RCC 7860 (cell line): ENCODE measurements at places on chromosomes 7 and 10.

DNA sequence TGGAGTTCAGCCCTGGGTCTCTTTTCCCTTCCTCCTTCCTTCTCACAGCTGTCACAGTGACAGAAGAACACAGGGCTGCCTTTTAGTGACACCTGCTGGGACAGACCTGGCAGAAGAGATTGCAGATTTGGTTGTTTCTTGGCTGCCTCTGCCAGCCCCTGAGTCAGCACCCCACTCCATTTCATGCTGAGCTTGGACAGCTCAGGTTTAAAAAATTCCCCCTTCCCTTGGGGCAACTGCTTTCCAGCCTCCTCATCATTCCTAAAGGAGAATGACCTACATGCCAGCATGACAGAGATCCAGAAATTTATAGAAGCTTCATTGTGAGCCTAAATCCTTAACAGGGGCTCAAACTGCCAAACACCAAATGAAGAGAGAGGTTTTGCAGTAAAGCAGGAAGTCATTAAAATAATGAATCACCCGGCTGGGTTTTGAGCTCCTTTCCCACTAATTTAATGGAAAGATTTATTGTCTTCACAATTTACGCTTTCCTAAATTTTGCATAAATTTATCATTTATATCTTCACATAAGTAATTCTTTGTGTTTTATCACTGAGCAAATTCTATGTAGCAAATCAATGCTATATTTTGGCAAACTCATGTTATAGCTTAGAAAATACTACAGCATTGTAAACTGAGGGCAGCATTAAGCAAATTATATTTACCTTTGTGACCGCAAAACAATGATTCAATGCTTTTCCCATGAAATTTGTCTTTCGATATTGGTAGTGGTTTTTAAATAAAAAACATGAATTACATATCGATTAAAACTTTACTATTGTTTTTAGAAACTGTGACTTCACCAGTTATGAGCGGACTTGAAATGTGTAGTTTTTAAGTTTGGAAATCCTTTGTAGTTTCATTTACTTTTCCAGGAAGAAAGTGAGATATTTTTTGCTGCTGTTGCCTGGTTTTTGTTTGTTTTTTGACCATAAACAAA is 399.5 kb upstream of the ANKRD30A start:
- DNase-seq: peak; percentile 53

GRCh38 chr7:151684408-151685175 is 164.9 kb upstream of the RHEB start:
- DNase-seq: peak; percentile 35

GRCh38 chr10:106508950-106509349 is 655.6 kb downstream of the SORCS1 start:
- no peak for DNase-seq

DNA sequence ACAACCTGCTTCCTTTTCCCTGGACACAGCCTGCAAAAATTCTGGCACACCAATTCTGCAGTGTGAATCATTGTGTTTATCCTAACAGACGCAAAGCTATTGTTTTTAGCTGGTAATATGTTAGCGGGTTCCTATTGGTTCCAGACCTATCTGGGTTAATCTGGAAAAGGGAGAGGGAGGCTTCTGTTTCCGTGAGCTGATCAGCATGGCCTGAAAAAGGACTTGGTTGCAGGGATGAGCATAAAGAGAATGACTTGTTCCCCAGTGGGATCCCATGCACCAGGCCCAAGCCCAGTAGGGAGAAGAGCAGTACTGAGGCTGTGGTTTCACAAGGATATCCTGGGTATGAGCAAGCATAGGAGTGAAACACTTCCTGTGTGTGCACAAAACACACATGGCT is 78.4 kb downstream of the PDE1C start:
- DNase-seq: no peak

- DNase-seq: no peak
Observed at GRCh38 chr10:29104661-29105399, 184.0 kb upstream of the LYZL1 start.

- DNase-seq: no peak
Observed at GRCh38 chr10:116324227-116324950, at the start of gene CCDC172. CCDC172 (plus strand) TSS chr10:116324448; CDS start chr10:116325012, 564 bp downstream.

DNA sequence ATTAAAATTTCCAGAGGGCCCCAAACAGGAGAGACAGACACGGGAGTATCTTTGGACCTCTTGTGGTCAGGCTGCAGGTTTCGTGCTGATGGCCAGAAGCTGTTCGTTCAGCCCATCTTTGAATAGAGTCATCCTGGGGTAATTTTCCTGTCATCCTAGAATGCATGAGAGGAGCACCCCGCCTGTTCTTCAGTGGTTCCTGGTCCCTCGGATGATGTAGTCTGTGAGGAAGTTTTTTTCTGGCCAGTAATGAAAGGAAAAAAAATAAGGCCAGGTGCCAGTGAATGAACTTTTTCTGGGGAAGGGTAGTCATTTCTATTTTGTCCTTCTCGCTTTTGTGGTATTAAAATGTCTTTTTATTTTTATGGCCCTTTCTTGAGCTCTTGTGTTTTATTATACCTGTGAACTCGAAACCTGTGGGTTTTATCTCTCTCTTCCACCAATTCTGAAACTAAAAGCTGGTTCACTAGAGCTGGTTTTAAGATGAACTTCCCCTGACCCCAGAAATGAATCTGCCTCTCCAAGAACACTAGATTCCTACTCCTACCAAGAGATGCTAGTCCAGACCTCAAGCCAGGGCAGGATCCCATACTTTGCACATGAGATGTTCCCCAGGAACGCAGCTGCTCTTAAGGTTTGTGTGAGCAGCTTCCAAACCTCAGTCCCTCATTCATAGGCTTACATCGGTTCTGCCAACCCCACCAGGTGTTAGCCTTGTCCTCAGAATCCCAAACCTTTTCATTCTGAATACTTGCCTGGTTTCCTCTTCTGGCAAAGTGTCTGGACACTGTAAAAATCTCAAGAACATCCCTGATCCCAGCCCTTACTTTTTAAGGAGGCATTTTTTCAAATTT is 15.4 kb upstream of the MEST start:
- DNase-seq: no peak

DNA sequence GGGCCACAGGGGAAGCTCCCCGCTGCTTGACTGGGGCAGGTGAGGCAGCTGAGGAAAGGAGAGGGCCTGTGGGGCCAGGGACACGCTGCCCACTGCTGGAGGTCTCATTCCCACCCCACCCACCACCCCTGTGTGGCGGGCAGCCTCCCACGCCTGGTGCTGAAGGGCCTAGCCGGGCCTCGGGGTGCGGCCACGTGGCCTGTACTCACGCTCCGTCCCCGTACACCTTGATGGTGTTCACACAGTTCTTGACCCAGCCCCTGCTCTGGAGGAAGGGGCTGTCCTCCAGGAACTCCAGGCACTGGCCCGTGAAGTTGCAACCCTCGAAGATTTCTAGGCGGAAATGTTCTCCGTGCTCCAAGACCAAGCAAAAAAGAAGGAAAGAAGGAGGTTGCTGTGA is 4.0 kb downstream of the CRYGN start:
- DNase-seq: no peak

DNA sequence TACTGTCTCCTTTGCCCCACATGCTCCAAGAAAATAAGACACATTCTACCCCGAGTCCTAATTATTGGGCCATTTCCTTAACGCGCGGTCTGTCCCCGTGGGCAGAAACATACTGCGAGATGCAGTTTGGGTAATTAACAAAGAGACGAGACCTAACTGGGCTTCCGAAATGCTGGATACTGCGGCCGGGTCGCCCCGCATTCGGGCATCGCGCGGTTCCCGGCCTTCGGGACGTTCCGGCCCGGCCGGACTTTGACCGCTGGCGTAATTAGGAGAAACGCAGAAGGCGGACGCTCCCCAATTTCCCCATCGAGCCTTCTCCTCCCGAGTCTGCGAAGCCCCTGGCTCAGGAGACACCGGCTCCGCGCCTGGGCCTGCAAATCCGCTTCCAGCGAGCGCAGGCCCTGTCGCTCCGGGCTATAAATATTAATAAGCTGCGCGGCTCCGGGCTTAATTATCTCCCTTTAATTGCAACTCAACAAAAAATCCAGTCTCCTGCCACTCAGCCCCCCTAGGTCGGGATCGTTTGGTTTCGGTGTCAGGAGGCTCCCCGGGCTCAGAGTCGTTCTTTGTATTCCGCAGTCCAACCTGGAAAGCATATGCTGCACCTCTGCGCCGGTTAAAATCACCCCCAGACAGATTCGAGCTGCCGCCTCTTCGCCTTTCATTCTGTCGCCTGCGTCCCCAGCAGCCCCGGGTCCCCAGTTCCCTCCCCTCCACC is 131.5 kb downstream of the SPAG6 start:
- DNase-seq: no peak

DNA sequence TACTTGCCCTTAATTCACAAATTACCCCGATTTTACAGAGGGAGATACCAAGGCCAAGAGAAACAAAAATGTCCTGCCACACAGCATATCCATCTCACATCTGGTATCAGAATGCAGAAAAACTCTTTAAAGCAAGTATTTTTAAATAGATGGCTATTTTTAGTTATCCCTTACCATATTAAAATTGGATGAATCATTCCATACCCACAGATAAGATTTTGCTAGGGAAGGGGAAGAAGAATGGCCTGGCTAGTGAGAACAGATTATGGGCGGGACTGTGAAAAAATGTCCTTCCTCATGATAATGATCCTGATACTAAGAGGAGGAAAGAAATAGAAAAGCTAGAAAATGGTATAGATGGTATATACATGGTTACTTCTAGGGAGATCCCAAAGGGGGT is 80.6 kb upstream of the GATAD1 start:
- DNase-seq: no peak

DNA sequence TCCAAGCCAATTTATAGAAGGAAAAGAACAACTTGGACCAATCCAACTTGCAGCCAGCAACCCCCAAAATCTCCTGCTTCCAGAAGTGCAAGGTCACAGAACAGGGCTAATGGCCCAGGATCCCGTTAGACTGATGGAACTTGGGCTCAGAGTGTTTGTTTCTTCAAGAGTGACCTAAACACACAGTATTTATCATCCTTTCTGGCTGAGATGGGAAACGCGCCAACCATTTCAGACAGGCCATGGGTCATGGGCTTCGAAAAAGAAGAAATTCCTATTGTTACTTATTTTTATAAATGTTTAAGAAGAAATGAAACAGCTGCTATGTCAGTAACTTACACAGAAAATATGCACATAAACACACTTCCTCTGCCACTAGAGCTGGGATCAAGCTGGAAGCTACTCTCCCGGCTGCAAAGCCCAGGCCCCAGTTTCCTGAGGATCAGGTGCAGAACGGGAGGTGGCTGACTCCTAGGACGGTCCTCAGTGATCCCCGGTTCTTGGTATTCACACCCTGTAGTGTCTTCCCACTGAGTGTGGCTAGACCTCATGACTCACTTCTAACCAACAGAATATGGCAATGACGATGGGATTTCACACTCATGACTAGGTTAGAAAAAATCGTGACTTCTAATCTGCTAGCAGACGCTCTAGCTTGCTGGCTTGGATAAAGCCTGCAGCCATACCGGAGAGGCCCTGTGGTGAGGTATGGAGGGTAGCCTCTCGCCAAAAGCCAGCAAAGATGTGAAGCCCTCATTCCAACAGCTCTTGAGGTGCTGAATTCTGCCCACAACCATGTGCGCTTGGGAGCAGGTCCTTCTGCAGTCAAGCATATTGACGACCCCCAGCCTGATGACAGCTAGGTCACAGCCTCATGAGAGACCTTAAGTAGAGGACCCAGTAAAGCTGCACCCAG is 60.2 kb downstream of the CHST15 start:
- peak; percentile 80 for DNase-seq

DNA sequence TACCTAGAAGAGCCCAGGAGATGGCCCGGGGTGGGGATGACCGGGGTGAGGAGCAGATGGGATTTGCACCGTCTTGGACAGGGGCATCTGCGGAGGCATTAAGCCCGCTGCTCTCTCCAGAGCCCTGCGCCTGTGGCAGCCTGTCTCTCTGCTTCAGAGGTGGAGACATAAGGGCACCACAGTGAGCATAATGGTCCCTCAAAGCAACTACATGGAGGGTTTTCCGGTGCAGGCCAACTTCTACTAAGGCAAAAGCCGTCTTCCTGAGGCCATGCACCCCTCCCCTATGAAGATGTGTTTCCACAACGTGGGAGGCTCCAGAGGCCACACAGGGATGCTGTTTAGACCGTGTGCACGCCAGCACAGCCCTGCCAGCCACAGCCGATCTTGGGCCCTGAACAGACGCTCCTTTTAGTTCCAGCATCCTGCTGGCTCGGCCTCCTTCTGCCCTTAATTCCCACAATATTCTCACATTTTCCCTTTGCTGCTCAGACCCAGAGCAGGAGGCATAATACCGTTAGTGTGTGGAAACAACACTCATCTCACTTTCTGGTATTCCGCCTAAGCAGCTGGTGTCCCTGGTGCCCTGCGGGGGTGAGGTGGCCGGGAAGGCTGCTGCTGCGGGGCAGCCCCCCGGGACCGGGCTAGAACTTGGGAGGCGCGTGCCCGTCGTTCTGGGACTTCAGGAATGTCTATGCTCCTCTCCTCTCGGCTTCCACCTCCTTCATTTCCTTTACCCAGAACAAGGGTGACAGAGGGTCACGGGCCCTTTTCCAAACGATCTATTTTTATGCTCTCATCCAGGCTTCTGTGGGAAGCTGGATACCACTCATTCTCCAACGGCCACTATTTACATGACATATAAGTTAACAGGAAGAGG is 266.9 kb downstream of the TNS3 start:
- no peak for DNase-seq
